ENCODE measurements at places on chromosomes 3 and 15.

GRCh38 chr15:81279621-81280485, 44.1 kb downstream of the STARD5 start:
- H3K27ac ChIP-seq, result no peak overlapping the region
- H3K36me3 ChIP-seq, result no peaks in the 10 kb centered on the region
- H3K27me3 ChIP-seq, result no peaks in the 10 kb centered on the region
- H3K4me1 ChIP-seq, result peaks cover 28% of the 10 kb centered on the region
- DNase-seq, result no peak

DNA sequence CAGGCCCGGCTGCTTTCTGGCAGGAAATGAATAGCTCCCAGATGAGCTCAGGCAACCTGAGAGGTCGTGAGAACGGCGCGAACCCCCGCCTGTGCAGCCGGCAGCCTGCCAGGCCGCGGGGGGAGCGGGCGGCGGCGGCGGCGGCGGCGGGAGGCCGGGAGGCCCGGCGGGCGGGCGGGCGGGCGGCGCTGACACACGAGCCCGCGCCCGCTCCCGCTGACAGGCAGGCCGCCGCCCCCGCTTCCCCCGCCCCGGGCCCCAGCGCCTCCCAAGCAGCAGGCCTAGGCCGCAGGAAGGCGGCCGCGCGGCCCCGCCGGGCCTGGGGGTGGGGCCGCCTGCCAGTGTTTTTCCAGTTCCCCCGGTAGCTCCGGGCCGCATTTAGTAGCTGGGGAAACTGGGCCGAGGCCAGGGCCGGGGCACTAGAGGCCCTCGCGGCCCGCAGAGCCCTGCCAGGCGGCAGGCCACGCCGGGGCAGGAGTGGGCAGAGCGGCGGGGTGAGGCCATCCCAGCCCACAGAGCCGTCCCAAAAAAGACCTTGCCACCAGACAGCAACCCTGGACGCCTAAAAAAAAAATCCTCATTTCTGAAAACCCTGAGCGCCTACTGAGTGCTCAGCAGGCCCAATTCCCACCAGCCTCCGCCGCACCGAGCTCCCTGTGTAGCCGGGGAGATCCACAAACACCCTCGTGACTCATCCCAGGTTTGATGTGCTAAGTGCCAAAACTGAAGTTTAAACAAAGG, 5.6 kb downstream of the HES1 start:
- DNase-seq, result peak; percentile 75
- no peak overlapping the region for H3K27ac ChIP-seq
- H3K27me3 ChIP-seq, result no peaks in the 10 kb centered on the region
- peak overlapping the region; percentile 52 for H3K4me3 ChIP-seq
- no peaks in the 10 kb centered on the region for H3K36me3 ChIP-seq

GRCh38 chr3:128215800-128216495, 62.7 kb downstream of the EEFSEC start:
- no peak overlapping the region for H3K27ac ChIP-seq
- H3K4me1 ChIP-seq, result no peaks in the 10 kb centered on the region

DNA sequence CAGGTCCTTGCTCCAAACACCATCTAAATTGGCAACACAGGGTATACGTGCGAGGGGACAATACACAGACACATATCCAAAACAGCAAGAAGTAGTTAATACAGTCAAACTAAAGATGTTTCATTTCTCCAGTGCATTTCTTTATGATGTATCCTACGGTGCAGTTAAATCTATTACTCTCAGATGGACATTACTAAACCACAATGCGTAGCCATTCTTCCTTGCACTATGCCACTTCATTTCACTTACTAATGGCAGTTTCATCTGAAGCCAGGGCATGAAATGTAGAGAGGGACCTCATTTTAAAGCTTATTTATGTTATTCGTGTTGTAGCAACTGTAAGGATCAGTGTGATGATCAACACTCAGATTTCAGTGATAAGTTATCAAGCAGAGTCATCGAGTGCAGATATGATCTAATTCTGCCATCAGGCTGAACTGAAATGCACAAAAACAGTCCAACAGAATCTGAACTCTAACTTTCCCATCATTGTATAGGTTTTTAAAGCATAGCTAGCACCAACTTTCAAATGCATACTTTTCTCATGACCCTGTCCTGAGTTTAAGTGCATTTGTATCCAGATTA, 14.5 kb downstream of the TNIK start:
- H3K4me3 ChIP-seq, result no peak overlapping the region
- no peak overlapping the region for H3K27ac ChIP-seq
- H3K4me1 ChIP-seq, result no peaks in the 10 kb centered on the region
- no peaks in the 10 kb centered on the region for H3K27me3 ChIP-seq
- no peaks in the 10 kb centered on the region for H3K36me3 ChIP-seq

GRCh38 chr15:64134345-64134829, 17.1 kb upstream of the SNX22 start:
- DNase-seq, result no peak
- no peaks in the 10 kb centered on the region for H3K27me3 ChIP-seq
- no peak overlapping the region for H3K4me3 ChIP-seq
- peaks cover 17% of the 10 kb centered on the region for H3K4me1 ChIP-seq
- peaks cover 13% of the 10 kb centered on the region for H3K36me3 ChIP-seq

DNA sequence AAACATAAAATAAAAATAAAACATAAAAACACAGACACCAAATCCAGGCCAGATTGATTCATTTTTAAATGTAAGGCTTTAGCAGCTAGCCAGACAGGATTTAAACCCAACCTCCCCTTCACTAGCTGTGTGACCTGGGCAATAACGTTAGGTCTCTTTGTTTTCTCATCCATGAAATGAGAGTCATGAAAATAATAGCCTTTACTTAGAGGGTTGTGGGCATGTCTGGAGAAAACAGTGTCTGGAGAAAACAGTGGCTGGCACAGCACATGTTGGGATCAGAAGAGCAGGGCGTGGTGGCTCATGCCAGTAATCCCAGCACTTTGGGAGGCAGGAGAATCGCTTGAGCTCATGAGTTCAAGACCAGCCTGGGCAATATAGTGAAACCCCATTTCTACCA, 1.9 kb upstream of the DPPA4 start:
- no peak overlapping the region for H3K4me3 ChIP-seq
- peaks cover 7% of the 10 kb centered on the region for H3K4me1 ChIP-seq
- H3K27me3 ChIP-seq, result peaks cover 4% of the 10 kb centered on the region

- DNase-seq, result no peak
- no peak overlapping the region for H3K27ac ChIP-seq
- no peaks in the 10 kb centered on the region for H3K27me3 ChIP-seq
- peak overlapping the region; percentile 52 for H3K4me3 ChIP-seq
Measured at GRCh38 chr15:50876260-50876988, 32.1 kb upstream of the AP4E1 start.

GRCh38 chr3:34678575-34678974, 880.1 kb downstream of the PDCD6IP start:
- DNase-seq, result no peak
- no peak overlapping the region for H3K27ac ChIP-seq
- H3K4me1 ChIP-seq, result no peaks in the 10 kb centered on the region
- no peaks in the 10 kb centered on the region for H3K36me3 ChIP-seq
- no peaks in the 10 kb centered on the region for H3K27me3 ChIP-seq

- H3K4me3 ChIP-seq, result no peak overlapping the region
- DNase-seq, result peak; percentile 53
- no peaks in the 10 kb centered on the region for H3K36me3 ChIP-seq
- H3K27me3 ChIP-seq, result no peaks in the 10 kb centered on the region
- H3K4me1 ChIP-seq, result peaks cover 61% of the 10 kb centered on the region
Measured at GRCh38 chr3:133477487-133477886, 77.6 kb downstream of the BFSP2 start.

- DNase-seq, result peak; percentile 40
- H3K4me1 ChIP-seq, result peaks cover 26% of the 10 kb centered on the region
- no peaks in the 10 kb centered on the region for H3K36me3 ChIP-seq
- no peak within 1 kb of the TSS for H3K27ac ChIP-seq
- no peaks in the 10 kb centered on the region for H3K27me3 ChIP-seq
Measured at GRCh38 chr15:63041974-63042876, at the start of gene TPM1. Gene TPM1 (plus strand): TSS chr15:63042747. CDS start chr15:63042830, 83 bp downstream.

- DNase-seq, result no peak
- no peak overlapping the region for H3K27ac ChIP-seq
- no peak overlapping the region for H3K4me3 ChIP-seq
- H3K36me3 ChIP-seq, result peaks cover 49% of the 10 kb centered on the region
- no peaks in the 10 kb centered on the region for H3K27me3 ChIP-seq
Measured at GRCh38 chr15:42215913-42216829, 8.1 kb upstream of the VPS39 start.

GRCh38 chr15:29571792-29572431, 250.4 kb downstream of the TJP1 start:
- peaks cover 28% of the 10 kb centered on the region for H3K27me3 ChIP-seq
- H3K27ac ChIP-seq, result no peak overlapping the region
- DNase-seq, result no peak
- no peak overlapping the region for H3K4me3 ChIP-seq
- H3K4me1 ChIP-seq, result no peaks in the 10 kb centered on the region

GRCh38 chr3:107065094-107065861, 312.0 kb upstream of the CCDC54 start:
- no peak for DNase-seq
- no peaks in the 10 kb centered on the region for H3K4me1 ChIP-seq
- H3K4me3 ChIP-seq, result no peak overlapping the region

DNA sequence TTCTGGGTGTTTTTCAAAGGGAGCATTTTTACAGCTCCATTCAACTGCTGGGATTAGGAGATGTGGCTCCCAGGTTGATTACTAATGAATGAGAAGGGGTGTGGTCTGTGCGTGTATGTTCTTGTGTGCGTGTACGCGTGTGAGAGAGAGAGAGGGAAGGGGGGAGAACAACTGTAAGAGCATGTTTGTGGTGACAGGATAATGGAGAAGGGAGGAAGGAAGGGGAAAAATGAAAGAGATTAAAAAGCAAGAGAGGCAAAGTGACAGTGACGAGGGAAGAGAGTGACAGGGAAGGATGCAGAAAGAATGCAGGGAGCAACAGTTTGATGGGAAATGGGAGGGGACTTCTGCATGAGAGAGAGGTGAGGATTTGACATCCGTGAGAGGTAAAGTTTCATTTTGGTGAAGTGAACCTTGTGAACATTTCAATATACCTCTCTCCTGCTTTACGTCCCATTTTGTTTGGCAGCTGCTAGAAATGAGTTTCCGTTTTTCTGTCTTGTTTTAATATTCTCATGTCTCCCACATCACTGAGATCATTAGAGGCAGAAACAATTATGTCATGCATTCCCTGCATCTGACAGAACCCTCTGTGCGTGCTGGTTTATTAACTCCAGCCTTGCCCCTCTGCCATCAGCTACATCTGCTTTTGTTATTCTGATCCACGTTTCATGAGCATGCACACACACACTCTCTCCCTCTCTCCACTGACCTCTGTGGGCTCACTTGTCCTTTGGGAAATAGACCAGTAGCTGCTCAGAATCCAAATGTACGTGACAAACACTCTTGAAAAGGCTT, 161.6 kb downstream of the GAP43 start:
- no peak for DNase-seq
- H3K27ac ChIP-seq, result peak overlapping the region; percentile 18
- H3K27me3 ChIP-seq, result no peaks in the 10 kb centered on the region
- H3K36me3 ChIP-seq, result no peaks in the 10 kb centered on the region
- H3K4me3 ChIP-seq, result no peak overlapping the region

GRCh38 chr3:38545983-38546382, 49.8 kb downstream of the EXOG start:
- no peak for DNase-seq
- no peaks in the 10 kb centered on the region for H3K4me1 ChIP-seq
- no peaks in the 10 kb centered on the region for H3K27me3 ChIP-seq
- H3K36me3 ChIP-seq, result no peaks in the 10 kb centered on the region

GRCh38 chr3:170228093-170228766, 6.0 kb downstream of the PRKCI start:
- H3K4me3 ChIP-seq, result no peak overlapping the region
- H3K27ac ChIP-seq, result no peak overlapping the region
- no peaks in the 10 kb centered on the region for H3K36me3 ChIP-seq
- no peaks in the 10 kb centered on the region for H3K27me3 ChIP-seq
- H3K4me1 ChIP-seq, result peaks cover 11% of the 10 kb centered on the region
- no peak for DNase-seq

DNA sequence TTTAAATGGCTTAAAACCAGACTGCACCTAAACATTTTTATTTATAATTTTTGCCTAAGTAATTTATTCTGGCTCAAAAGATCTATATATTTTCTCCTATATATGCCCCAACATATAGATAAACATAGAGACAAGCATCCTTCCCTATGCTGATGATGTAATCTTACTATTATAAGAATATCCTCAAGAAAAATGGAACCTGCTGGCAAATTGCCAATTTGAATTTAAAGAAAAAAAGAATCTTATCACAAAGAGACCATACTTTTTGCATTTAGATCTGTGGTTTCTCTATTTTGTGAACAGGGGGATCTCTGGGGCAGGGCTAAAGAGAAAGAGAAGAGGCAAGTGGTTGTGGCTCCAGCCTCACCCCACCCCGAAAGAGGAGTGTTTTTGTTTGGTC, 107.2 kb upstream of the CMC1 start:
- H3K36me3 ChIP-seq, result no peaks in the 10 kb centered on the region
- no peaks in the 10 kb centered on the region for H3K27me3 ChIP-seq
- DNase-seq, result no peak

DNA sequence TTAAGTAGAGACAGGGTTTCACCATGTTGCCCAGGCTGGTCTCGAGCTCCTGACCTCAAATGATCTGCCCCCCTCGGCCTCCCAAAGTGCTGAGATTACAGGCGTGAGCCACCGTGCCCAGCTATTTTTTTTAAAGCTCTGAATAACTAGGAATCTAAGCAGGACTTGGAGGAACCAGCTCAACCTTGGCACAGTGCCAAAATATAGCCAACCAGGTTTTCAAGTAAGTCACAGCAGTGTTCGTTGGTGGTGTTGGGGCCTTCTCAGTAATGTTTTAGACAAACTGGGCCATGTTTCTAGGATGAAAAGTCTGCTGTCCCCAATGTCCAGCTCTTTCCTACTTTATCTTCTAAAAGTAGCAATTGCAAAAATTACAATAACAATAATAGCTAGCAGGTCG, 6.4 kb upstream of the ADAM10 start:
- H3K27ac ChIP-seq, result no peak overlapping the region
- no peaks in the 10 kb centered on the region for H3K36me3 ChIP-seq
- no peak for DNase-seq
- H3K4me3 ChIP-seq, result no peak overlapping the region

DNA sequence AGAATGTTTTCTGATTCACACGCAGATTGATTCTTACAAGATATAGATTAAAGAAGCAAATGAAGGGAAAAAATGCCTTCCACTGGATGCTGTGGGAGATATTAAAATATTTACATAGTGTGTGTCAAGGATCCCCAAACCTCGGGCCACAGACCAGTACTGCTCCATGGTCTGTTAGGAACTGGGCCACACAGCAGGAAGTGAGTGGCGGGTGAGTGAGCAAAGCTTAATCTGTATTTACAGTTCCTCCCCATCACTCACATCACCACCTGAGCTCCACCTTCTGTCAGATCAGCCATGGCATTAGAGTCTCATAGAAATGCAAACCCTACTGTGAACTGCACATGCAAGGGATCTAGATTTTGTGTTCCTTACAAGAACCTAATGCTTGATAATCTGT, 552.6 kb upstream of the GOLIM4 start:
- no peaks in the 10 kb centered on the region for H3K27me3 ChIP-seq
- no peak for DNase-seq
- no peaks in the 10 kb centered on the region for H3K4me1 ChIP-seq
- H3K36me3 ChIP-seq, result no peaks in the 10 kb centered on the region

GRCh38 chr15:51864408-51865056, 35.1 kb downstream of the TMOD3 start:
- DNase-seq, result no peak
- H3K27me3 ChIP-seq, result no peaks in the 10 kb centered on the region
- H3K27ac ChIP-seq, result no peak overlapping the region
- H3K36me3 ChIP-seq, result peaks cover 24% of the 10 kb centered on the region
- H3K4me1 ChIP-seq, result peaks cover 9% of the 10 kb centered on the region

All from B cell (primary cell).